HepG2 (cell line): ENCODE measurements at places on chromosomes 1 and 21. TPM values are rescaled to one million over a fixed set of nuclear protein-coding genes. Genes with fewer than 3 reads are reported as not detected.
A peak's percentile ranks its signal among the peaks of the same experiment; 100 is the strongest.

DNA sequence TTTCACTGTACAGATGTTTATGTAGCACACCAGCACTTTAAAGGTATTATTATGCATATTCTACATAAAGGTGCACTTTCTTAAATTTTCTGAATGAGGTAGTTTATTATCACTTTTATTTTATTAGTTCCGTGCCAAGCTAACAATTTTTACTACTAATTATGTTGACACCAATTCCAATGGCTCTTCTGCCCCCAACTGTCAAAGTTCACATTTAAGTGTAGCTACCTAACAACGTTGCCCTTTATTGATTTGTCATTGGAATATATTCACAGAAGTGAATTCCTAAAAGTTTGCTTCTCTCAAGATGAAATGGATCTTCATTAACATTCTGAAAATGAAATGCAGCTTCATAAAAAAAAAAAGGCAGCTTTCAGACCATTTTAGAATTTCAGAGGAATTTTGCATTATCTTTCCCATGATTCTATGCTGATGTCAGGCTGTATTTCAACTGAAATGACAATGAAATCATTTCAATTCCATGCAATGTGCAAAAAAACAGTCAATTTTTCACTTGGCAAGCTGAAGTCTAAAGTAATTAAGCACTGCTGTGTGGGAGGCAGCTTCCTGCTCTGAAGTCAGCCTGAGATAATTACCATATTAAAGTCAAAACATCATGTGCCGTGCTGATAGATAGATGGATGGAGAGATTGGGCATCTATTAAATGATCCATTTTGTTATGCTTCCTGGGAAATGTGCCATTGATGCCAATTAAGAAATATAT is 229.2 kb downstream of the TTLL7 start:
- no peak for DNase-seq

- no peak for DNase-seq
These were observed 3.2 kb upstream of the TMEM63A start for GRCh38 chr1:225885336-225885735.

GRCh38 chr1:214506972-214507431 is 44.4 kb downstream of the PTPN14 start:
- DNase-seq: peak; percentile 93

ETS2 gene
- total RNA-seq: 24.6 and 28.2 TPM in 2 replicates

ADAMTS5 gene
- total RNA-seq: not detected in 2 replicates

COP1 gene
- total RNA-seq: 51.3 and 69.9 TPM in 2 replicates

S100A8 gene
- total RNA-seq: not detected in 2 replicates

- DNase-seq: no peak
These were observed 33.4 kb upstream of the LRRC53 start for GRCh38 chr1:74545821-74546220.

GRCh38 chr21:31772674-31773555 is 41.0 kb upstream of the SCAF4 start:
- no peak for DNase-seq

- no peak for DNase-seq
These were observed 760 bp downstream of the PEX14 start for GRCh38 chr1:10475510-10475909.

DNA sequence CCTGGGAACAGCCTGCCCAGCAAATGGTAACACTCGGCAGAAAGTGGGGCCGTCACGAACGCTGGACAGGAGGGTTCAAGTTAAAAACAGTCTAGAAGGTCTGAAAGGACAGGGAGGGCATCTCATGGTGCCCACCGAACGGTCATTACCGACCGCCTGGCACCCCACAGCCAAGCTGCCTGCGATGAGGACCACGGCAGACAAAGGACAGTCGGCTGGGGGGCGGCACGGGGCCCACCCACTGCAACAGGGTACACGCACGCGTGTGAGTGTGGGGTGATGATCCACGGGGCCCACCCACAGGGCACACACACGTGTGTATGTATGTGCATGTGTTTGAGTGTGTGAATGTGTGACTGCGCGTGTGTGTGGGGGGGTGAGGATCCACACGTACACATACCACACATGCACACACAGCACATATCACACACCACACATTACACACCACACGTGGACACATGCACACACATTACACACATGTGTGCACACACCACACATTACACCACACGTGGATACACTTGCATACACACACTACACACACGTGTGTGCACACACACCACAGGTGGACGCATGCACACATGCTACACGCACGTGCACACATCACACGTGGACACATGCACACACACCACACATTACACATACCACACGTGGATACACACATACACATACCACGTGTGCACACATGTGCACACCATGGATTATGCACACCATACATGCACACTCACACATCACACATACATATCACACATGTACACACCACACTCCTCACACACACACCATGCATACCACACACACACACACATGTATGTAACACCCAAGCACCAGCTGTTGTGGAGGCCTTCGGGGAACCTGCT is 63.2 kb downstream of the SLC19A1 start:
- no peak for DNase-seq

TNFAIP8L2 gene
- not detected in 2 replicates for total RNA-seq

FLG2 gene
- total RNA-seq: not detected in 2 replicates

TNFSF4 gene
- 2.4 and 3.2 TPM in 2 replicates for total RNA-seq

DNA sequence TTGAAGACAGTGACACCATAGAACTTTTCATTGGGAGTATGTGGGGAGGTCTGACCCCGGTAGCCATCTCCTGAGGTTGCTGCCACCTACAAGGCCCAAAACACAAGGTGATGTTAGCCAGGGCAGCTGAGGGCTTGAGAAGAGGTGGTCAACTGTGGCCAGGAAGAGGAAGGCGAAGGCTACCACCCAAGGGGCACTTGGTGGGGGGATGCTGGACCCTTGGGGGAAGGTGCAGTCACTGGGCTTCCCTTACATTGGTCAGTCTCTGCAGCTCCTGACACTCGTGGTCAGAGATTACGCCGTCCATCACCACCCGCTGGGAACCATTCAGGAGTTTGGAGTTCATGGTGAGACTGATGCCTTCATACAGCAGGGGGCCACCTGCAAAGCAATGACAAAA is 12.2 kb upstream of the CLDN19 start:
- no peak for DNase-seq

SFT2D2 gene
- total RNA-seq: 28.8 and 31.4 TPM in 2 replicates

- DNase-seq: no peak
These were observed 3.9 kb downstream of the NCAM2 start for GRCh38 chr21:21002153-21002552.

GRCh38 chr1:23593042-23593521 is 33.8 kb upstream of the ID3 start:
- no peak for DNase-seq

VANGL2 gene
- not detected in 2 replicates for total RNA-seq

KNCN gene
- not detected in 2 replicates for total RNA-seq

GRCh38 chr1:161242313-161242712 is 4.3 kb upstream of the NR1I3 start:
- no peak for DNase-seq

PTPRF gene
- 47.3 and 55.9 TPM in 2 replicates for total RNA-seq

GRCh38 chr1:30650968-30651320 is 72.4 kb downstream of the MATN1 start:
- DNase-seq: no peak

CD247 gene
- total RNA-seq: 0.20 and 0.25 TPM in 2 replicates

C1orf210 gene
- 0.49 and 0.52 TPM in 2 replicates for total RNA-seq

- DNase-seq: no peak
These were observed 21.4 kb upstream of the LRRC38 start for GRCh38 chr1:13535227-13535626.

ATAD3C gene
- 3.2 and 4.7 TPM in 2 replicates for total RNA-seq

PLA2G2C gene
- not detected in 2 replicates for total RNA-seq

GBP2 gene
- 5.1 and 6.6 TPM in 2 replicates for total RNA-seq

DNA sequence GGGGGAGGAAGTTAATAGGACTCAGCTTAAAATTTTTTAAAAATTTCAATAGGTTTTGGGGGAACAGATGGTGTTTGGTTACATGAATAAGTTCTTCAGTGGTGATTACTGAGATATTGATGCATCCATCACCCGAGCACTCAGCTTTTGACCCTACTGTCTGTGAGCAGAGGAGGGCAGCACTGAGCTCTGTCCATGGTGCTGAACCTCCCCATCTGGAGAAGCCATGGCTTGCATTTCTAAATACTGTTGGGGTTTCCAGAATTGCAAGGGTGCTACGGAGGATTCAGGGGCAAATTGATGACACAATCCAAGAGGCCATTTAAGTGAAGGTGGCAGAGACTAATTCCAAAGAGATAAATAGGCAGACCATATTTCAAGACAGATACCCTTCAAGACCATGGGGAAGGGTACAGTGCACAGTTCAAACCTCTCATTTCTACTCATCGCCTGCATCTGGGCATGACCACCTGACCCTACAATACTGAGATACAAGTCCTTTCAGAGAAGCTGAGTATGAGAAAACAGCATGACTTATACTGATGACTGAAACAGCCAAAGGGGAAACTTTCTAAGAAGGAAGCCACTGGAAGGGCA is 17.2 kb downstream of the SYT2 start:
- peak; percentile 47 for DNase-seq

DNA sequence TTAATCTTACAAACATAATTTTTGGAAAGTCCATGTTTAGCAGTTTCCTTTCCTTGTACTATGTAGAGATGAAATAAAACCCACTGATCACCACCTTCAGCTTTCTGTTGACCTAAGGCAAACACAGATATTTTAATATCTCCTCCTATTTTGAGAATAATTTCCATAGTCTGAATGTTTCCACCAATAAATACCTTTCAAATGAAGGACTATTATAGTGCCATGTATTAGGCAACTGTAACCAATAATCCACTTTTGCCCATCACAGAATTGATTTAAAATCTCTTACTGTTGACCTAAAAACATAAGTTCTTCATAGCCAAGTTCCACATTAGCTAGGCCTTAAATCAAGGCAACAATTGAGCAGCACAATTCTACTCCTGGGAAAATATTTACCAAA is 1.8 kb downstream of the CDC42BPA start:
- DNase-seq: no peak

- DNase-seq: no peak
These were observed 8.2 kb downstream of the BCL9 start for GRCh38 chr1:147549526-147549925.

DNA sequence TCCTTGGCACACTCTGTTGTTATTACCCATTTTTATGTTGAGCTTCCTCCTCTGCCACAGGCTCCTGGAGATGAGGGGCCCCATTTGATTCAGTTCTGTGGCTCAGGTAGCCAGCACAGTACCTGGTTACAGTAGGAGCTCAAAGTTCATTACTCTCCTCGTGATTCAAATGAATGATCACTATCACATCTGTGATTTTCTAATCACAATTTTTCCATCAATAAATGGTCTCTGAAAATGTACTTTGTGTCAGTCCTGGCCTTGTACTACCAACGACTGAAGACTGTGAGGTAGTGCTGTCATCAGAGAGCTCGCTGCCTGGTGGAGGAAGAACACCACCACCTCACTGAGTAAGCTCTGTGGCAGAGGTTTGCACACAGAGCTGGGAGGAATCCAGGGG is 106.8 kb upstream of the JUN start:
- DNase-seq: no peak

- no peak for DNase-seq
These were observed 56.1 kb downstream of the MIER1 start for GRCh38 chr1:66980745-66981367.

DNA sequence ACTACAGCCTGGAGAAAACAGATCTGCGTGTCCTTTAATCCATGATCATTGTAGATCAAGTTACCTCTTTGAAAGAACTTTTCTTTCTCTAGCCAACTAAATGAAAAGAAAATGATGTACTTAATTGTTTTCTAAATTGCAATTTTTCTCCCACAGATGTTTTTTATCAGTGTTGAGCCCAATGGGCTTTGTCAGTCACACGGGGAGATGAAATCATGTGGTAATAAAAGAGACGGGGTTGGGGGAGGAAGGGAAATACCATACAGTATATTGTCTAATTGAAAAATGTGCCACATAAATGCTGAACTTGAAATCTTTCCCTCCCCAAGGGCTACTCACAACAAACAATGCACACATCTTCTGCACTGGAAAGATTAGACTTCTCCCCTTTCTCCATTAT is 58.4 kb downstream of the NTMT2 start:
- no peak for DNase-seq

GRCh38 chr1:168341483-168341975 is 60.9 kb downstream of the TBX19 start:
- DNase-seq: no peak

DNA sequence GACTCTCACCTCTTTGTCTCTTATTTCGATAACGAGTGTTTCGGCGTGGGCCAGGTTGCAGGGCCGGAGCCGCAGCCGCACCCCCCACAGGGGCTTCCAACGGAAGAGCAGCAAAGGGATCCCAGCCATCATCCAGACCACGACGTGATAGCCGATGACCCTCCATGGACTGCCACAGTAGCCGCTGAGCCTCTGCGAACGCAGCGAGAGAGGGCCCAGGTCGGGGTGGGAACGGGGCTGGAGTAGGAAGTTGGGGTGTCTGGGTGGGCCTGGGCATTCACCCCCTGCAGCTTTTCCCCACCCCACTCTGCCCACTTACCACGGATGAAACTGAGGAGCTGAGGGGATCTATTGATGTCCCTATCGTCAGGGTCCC is 6.4 kb downstream of the ATP13A2 start:
- DNase-seq: no peak
